Tibial artery (tissue), 4 donors: ENCODE measurements at places on chromosomes 7 and 10.

GRCh38 chr7:149291036-149291780, 29.2 kb downstream of the ZNF783 start:
- DNase-seq, result no peak

DNA sequence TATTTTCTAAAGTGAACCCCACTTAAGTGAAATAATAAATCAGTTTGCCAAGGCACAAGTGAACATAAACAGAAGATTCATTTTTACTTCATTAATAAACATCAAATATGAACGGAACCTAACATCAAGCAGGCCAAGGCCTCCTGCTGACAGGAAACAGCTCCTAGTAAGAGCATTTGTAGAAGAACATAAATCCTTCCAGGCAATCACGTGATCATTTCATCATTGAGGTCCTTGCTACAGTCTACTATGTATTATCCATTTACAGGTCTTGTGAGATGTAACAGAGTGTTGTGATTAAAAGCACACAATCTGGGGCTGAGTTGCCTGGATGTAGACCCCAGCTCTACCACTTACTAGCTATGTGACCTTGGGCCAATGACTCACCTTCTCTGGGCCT, 70.6 kb downstream of the CALD1 start:
- no peak for DNase-seq

DNA sequence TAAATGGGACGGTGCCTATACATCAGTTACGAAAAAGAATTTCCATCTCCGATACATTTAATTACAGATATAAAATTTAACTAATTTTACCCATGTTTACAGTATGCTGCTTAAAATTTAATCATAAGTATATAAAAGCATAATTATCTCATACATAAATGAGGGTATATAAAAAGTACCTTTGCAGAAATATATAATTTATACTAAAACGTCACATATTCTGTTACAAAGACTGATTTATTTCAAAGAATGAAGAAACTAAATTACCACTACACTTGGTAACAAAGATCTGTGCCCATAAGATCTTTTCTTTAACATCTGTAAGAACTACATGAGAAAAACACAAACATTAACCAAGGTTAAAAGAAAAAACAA, 2.8 kb downstream of the DOCK4 start:
- DNase-seq, result no peak

- DNase-seq, result no peak
Measured at GRCh38 chr7:127755521-127755920, 103.5 kb downstream of the SND1 start.

GRCh38 chr10:77602913-77603533, 34.6 kb downstream of the KCNMA1 start:
- DNase-seq, result no peak

DNA sequence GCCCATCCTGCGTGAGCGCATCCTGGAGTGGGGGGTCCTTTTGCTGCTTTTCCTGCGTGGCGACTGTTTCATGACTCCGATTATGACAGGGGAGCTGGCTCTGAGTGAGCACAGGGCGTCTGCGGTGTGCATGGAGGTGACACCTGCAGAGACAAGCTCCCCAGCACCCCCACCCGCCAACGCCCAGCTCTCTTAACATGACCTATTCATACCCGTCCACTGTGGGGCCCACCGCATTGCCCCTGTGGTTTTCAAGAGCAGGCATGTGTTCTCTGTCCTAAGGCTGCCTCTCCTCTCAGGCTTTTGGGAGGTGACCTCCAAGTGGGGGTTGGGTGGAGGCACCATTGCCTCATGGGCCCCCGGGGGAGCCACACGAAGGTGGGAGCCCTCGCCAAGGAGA, 500.7 kb downstream of the TCERG1L start:
- DNase-seq, result no peak
